H54 (cell line): ENCODE measurements at places on chromosomes 12 and 14.
A peak's percentile ranks its signal among the peaks of the same experiment; 100 is the strongest.

DNA sequence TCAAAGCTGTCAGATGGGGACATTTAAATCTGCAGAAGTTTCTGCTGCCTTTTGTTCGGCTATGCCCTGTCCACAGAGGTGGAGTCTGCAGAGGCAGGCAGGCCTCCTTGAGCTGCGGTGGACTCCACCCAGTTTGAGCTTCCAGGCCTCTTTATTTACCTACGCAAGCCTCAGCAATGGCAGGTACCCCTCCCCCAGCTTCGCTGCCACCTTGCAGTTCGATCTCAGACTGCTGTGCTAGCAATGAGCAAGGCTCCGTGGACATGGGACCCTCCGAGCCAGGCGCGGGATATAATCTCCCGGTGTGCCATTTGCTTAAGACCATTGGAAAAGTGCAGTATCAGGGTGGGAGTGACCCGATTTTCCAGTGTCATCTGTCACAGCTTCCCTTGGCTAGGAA is 115.5 kb downstream of the FUT8 start:
- no peak for DNase-seq

DNA sequence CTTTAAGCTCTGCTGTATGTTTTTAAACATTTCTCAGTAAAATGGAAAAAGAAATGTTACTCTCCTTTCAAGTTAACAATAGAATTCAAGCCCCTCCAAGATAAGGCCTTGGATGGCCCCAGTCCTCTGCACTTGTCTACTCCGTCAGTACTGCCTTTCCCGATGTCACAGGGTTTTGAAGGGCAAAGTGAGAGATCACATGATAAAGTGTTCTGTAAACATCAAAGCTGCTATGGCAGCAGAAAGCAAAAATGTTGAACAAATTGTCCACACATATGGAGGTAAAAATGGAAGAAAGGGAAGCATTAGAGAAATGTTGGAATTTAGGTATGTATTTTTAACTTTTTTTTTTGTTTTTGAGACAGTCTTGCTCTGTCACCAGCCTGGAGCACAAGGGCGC is 33.5 kb upstream of the CDK2AP1 start:
- no peak for DNase-seq

- no peak for DNase-seq
These were observed 30.6 kb downstream of the SCAF11 start for GRCh38 chr12:45959728-45960127.

DNA sequence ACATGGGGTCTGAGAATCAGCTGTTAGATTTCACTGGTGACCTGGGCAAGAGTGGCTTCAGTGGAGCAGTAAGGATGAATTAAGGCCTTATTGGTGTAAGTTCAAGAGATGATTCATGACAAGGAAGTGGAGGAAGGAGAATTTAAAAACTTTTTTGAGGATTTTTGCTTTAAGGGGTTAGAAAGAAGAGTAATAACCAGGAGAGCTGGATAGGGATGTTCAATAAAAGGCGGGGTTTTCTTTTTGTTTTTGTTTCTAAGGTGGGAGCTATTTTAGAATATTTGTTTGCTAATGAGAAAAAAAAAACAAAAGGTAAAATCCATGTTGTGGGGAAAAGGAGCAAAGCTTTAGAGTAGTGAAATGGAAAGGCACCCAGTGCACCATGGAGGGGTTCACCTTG is 15.2 kb upstream of the TUBA1B start:
- no peak for DNase-seq

GRCh38 chr12:47931187-47931586 is 26.4 kb upstream of the VDR start:
- DNase-seq: no peak

DNA sequence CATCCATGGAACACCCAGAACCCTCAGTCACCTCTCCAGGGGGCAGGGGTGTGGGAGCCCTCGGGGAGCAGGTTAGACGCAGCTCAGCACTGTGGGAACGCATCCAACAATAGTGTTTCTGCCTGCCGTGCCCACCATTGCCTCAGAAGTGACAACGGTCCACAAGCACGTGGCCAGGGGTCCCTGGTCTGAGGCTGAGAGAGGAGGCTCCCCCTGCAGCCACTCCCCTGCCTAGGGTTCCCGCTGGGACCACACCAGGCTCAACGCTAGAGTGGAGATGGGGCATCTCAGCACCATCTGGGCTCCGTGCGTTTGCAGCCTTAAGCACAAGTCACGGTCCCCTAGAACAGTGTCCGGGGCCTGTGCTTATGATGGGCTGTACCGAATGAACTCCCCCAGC is 62.7 kb downstream of the TESC start:
- no peak for DNase-seq

GRCh38 chr14:31096255-31096654 is 70.1 kb upstream of the STRN3 start:
- DNase-seq: no peak

DNA sequence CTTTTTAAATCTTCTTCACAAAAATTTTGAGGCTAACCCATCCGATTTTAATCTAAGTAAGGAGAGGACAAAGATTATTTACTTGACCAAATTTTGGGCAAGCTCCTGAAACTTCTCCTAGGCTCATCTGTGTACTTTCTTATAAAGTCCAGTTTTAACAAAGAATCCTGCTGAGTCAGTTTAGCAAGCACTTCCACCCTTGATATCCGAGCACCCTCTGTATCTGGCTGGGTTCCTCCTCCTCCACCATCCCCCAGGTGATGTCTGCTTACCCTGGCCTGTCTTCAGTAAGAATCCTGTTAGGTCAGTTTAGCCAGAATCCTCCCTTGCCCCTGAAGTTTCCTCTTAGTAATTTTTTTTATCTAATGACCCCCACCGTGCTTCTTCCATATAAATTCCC is 140.5 kb downstream of the PHLDA1 start:
- no peak for DNase-seq

DNA sequence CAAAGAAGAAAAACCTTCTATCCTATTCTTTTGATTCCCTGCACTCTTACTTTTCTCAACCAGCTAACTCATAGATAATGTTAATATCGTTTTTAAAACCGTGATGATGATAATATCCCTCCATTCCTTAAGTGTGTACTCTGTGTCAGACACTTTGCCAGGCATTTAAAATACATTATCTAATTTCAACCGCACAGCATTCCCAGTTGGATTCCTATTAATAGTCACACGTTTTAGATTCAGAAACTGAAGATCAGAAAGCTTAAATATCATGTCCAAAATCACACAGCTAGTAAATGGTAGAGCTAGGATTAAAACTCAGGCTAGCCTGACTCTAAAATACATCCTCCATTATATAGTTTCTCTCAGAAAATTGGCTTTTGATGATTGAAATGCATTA is 366.0 kb downstream of the NELL2 start:
- DNase-seq: no peak

- no peak for DNase-seq
These were observed 14.5 kb upstream of the GPR162 start for GRCh38 chr12:6807170-6807569.

- DNase-seq: no peak
These were observed 128.7 kb upstream of the BMP4 start for GRCh38 chr14:54085232-54085761.

GRCh38 chr14:69619012-69619411 is 7.6 kb downstream of the SUSD6 start:
- no peak for DNase-seq

GRCh38 chr14:60331201-60332045 is 82.4 kb downstream of the PPM1A start:
- peak; percentile 28 for DNase-seq

- no peak for DNase-seq
These were observed 20.2 kb downstream of the RNF34 start for GRCh38 chr12:121420109-121420508.

GRCh38 chr14:24311837-24312615 is 724 bp downstream of the LTB4R start:
- no peak for DNase-seq

- DNase-seq: no peak
These were observed 119.8 kb downstream of the SINHCAF start for GRCh38 chr12:31206038-31206670.

DNA sequence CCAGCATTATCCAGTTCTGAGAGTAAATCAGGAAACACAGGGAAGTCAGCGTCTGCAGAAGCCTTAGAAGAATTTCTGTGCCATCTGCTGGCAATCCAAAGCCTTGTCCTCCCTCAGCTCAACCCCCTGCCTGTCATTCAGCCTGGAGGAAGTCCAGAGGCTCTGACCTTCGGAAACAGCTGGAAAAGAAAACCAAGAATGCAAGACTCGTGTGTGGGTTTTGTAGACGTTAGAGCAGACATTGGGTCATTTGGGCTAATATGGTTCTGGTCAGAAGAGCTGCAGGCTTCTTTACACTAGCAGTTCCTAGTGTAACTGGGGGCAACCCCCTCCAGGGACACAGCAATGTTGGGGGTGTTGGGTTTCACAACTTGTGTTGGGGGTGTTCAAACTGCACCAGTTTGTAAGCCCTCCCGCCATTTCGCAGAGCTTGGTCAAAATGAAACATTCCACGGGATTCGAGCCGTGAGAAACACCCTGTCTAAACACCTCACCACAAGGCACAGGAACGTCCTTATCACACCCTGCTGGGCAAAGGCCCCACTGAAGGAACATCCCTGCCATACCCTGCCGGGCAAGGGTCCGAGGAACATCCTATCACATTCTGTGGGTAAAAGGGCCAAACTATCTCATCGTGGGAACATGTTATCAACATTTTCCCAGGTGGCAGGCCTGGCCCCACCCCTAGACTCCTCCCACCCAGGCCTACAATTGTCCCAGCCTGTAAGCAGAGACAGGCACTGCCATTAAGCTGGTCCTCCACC is 21.0 kb upstream of the SERPINA4 start:
- no peak for DNase-seq

GRCh38 chr14:92686900-92687427 is 61.5 kb downstream of the LGMN start:
- DNase-seq: peak; percentile 63

GRCh38 chr14:99509871-99510555 is 28.8 kb downstream of the CCNK start:
- DNase-seq: no peak

DNA sequence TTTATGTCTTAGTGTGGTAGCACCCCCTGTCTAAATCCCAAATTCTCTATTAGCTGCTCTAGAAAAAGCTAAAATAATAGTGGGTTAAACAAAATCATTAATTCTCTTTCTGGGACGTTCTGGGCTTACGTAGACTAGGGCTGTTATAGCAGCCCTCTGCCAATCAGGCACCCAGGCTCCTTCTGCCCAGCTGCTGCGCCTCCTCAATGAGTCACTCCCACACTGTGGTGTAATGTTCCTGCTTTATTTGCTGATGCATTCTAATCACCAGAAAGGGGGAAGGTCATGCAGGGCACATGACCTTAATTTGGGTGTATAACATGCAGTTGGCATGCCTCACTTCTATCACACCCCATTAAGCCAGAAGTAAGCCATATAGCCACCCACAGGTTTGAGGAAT is 294.5 kb downstream of the GALC start:
- DNase-seq: no peak

GRCh38 chr14:71137536-71138447 is 230.5 kb downstream of the PCNX1 start:
- DNase-seq: no peak

GRCh38 chr12:112198120-112198733 is 72.9 kb downstream of the TRAFD1 start:
- peak; percentile 69 for DNase-seq

GRCh38 chr12:69676257-69677012 is 22.7 kb downstream of the BEST3 start:
- no peak for DNase-seq

GRCh38 chr14:56794557-56795283 is 15.6 kb downstream of the OTX2 start:
- no peak for DNase-seq

- no peak for DNase-seq
These were observed 40.0 kb upstream of the NAP1L1 start for GRCh38 chr12:76124456-76124855.

- peak; percentile 44 for DNase-seq
These were observed 51.1 kb downstream of the HSPB8 start for GRCh38 chr12:119229837-119230236.

- no peak for DNase-seq
These were observed 309.1 kb upstream of the FKBP4 start for GRCh38 chr12:2485681-2486080.

DNA sequence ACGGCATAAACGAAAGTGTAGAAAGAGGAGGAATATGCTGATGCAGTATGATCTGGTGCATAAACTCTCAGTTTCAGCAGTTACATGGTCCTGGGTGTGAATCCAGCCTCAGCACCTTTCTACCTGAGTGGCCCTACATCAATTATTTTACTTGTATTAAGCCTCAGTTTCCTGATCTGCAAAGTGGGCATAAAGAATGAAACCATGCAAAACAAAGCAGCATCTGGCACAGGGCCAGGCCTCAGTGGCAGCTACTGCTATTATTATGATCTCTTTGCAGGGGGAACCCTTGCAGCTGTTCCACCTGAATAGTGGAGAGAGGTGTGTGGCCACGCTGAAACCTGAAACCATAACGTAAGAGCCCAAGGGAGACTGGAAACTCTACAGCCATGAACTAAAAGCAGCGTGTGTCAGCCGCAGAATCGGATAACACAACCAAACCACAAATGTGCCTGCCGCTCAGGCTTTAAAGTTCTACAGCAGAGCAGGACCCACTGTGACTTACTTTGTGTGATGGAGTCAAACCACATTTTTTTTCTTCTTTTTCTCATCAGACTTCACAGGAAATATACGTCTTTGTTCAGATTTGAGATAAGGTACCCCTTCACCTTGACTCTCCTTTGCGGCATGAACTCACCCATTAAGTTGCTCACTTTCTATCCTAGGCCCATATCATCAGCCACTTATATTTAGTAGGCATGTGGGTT is 29.2 kb upstream of the FOS start:
- DNase-seq: no peak

GRCh38 chr12:121003650-121004049 is 12.6 kb downstream of the C12orf43 start:
- no peak for DNase-seq

- no peak for DNase-seq
These were observed 4.7 kb downstream of the SPRYD3 start for GRCh38 chr12:53074283-53074998.

DNA sequence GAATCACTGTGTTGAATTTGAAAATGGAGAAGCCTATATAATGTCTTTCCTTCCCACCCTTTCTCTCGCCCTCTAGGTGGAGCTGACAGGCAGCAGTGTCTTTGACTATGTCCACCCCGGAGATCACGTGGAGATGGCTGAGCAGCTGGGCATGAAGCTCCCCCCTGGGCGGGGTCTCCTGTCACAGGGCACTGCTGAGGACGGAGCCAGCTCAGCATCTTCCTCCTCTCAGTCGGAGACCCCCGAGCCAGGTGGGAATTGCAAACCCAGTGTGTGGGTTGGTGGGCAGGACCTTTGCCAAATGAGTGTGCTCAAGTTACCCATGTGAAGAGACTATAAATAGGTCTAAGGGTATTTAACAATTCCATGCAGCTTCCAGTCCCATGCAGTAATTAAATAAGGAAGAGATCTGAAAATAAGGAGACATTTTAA is 274.7 kb downstream of the EGLN3 start:
- DNase-seq: peak; percentile 35

- DNase-seq: no peak
These were observed 13.9 kb downstream of the DNM1L start for GRCh38 chr12:32693036-32693435.

DNA sequence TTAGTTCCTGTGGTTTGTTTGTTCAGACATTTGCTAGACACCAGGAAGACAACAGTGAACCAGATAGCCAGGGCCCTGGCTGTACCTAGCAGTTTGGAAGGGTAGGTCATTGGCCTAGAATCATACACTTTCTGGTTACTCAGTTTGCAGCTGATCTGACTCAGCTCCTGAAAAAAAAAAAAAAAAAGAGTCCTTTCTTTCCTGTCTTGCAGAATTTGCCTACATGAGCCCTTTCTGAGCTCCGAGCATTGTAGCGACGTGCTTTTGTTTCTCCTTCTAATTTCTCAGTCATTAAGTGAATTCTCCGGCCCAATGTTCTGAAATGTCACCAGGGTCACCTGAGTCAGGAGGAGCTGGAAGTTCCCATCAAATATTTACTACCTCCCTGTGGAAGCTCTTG is 2.4 kb downstream of the CABP1 start:
- peak; percentile 44 for DNase-seq

- peak; percentile 68 for DNase-seq
These were observed 14.4 kb upstream of the CD27 start for GRCh38 chr12:6430124-6430989.
